ENCODE measurements at places on chromosomes 5 and 9. TPM values are rescaled to one million over a fixed set of nuclear protein-coding genes. Genes with fewer than 3 reads are reported as not detected.

GRCh38 chr9:2243666-2244555 is 228.8 kb downstream of the SMARCA2 start:
- no peak for DNase-seq

DNA sequence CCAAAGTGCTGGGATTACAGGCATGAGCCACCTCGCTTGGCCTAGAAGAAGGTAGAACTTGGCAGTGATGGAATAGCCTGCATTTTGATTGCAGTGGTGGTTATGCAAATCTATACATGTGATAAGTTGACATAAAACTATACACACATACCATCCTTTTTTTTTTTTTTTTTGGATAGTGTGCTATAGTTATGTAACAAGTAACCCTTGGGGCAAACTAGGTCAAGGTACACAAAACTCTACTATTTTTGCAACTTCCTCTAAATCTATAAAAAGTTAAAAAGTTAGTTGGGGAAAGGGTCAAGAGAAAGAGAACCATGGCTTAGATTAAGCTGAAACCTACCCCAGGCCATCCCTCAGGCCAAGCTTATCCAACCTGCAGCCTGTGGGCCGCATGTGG is 11.1 kb downstream of the TRIM14 start:
- no peak for DNase-seq

GRCh38 chr9:8262625-8263622 is 463.3 kb upstream of the DMAC1 start:
- peak; percentile 36 for DNase-seq

GRCh38 chr5:55356896-55357295 is 49.1 kb downstream of the MTREX start:
- no peak for DNase-seq

The CTSL gene
- 73.9 TPM for polyA plus RNA-seq

Measured in left lung (tissue), 14 donors.